ENCODE measurements at places on chromosomes 7 and 10. TPM values are rescaled to one million over a fixed set of nuclear protein-coding genes. Genes with fewer than 3 reads are reported as not detected.

DNA sequence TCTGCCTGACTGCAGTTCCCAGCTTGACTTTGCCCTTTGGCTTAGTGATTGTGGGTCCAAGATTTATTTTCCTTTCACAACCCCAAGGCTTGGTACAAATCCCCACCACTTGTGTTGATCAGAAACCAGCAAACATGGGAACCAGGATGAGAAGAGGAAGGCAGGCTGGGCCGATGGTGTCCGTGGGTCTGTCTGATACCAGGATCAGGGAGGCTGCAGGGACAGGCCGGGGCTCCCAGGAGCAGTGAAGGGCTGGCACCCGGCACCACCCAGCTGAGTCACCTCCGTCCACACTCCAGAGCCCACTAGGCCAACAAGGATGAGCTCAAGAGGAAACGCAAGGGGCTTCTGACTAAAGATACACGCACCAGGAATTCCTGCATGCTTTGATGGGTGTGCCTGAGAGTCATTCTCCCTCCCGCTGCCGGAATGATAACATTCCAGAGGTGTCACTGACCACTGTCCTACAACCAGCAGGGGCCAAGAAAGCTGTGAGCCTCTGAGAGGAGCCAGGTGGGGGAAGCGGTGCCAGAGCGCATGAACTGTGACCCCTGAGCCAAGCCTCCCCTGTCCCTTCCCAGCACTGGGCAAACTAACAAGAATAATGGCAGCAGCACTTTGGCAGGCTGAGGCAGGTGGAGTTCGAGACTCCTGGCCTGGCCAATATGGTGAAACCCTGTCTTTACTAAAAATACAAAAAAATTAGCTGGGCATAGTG is 29.2 kb upstream of the PROSER2 start:
- peak; percentile 37 for DNase-seq

The NODAL gene
- total RNA-seq: not detected

DNA sequence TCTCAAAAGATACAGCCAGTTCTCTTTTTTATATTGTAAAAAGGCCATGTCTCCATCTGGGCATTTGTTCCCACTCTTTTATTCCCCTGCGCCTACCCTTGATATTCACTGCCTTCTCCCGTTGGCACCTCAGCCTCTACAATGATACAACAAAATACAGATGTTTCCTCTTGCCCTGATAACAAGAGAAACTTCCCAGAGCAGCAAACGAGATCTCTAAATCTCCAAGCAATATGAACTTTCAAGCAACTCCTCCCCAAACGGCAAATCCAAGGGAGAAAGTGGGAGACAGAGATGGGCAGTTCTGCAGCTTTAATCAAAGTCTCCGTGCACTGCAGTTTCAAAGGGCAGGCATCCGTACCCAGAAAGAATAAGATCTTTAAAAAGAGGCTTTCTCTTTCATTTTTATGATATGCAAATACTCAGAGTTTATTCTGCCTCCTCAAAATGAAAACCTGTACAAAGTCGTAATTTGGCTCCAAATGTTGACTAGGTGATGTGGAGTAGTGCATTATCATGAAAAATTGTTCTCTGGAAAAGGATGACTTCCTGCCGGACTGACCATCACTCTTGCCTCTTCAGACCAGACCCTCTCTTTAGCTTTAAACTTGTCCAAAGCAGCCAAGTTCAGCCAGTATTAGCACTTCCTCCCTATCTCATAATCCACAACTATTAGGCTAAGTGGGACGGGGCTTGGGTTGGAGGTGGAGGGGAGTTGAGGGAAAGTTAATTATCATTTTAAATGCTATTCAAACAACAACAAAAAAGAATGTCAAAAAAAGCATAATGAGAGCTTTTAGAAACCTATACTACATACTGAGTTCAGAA is 682 bp downstream of the HGF start:
- DNase-seq: peak; percentile 55

GRCh38 chr7:142770661-142771352 is at the start of gene PRSS2:
Gene PRSS2 (plus strand): TSS chr7:142770970. CDS start chr7:142770983, 13 bp downstream.
- no peak for DNase-seq

DNA sequence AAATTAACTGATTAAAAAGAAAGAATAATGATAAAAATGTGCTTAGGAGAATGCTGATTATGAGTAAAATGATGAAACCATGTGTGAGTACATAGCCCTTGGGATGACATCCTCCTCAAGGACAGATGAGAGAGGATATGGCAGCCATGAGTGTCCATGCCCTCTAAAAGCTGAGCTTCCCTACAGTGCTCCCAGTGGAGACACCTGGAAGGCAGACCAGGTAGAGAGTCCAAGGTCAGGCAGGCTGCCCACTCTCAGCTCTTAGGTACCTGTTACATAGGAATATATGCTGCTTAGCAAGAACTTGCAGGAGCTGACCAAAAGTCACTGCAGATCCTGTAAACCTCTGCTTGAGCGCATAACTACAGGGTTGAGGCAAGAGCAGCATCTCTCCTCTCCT is 169.7 kb upstream of the TMEM229A start:
- DNase-seq: no peak

The TMEM273 gene
- total RNA-seq: 4.8 TPM

GRCh38 chr7:8296362-8296659 is 34.3 kb upstream of the ICA1 start:
- no peak for DNase-seq

- DNase-seq: no peak
These were observed 10.3 kb downstream of the TMEM229A start for GRCh38 chr7:124022551-124022950.

The VSTM4 gene
- total RNA-seq: 0.22 TPM

The MYL10 gene
- total RNA-seq: not detected

GRCh38 chr7:98110249-98111022 is 3.8 kb downstream of the LMTK2 start:
- peak; percentile 82 for DNase-seq

DNA sequence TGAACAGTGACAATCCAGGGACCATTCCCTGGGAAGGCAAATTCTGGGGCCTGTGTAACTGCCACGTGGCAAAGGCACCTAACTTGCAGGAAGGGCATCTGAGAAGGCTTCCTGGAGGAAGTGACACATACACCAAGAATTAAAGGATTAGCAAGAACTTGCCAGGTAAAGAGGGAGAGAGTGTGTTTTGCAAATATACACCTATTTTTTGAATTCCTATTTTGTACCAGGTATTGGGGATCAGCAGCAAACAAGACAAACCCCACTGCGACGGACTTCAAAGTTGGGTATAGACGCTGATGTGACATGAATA is 206.5 kb upstream of the ZMIZ1 start:
- no peak for DNase-seq

DNA sequence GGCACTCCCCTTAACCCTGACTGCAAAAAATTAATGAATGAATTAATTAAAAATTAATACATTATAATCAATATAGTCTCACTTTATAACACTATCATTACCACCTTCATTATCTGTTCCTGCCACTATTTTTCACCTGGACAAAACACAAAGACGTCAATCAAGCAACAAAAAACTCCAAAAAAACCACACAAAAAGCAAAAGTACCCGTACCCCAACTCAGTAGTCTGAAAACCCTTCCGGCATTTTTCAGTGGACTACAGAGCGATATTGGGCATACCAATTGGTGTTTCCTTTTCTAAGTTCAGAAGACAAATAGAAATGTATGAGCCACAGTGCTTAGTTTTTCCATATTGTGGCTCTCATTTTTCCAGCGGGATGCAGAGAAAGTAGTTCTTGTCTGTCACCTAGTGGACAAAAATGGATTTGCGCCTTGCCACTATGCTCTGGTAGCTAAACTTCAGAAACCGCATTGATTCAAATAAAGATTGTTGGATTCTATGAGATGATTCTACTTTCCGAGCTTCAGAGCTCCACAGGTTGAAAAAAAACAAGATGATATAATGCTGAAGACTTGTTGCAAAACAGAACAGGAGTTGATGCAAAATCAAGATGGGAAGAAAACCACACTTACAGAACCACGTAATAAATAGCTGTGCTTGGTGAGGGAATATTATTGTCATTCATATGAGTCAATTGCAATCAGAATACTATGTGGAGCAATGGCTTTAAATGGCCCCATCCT is 50.6 kb upstream of the ITGB1 start:
- DNase-seq: peak; percentile 91

The FZD8 gene
- total RNA-seq: 24.6 TPM

- peak; percentile 21 for DNase-seq
These were observed 77.9 kb upstream of the PLXNA4 start for GRCh38 chr7:132654150-132654549.

- DNase-seq: peak; percentile 22
These were observed 155.4 kb downstream of the ADK start for GRCh38 chr10:74306227-74306982.

DNA sequence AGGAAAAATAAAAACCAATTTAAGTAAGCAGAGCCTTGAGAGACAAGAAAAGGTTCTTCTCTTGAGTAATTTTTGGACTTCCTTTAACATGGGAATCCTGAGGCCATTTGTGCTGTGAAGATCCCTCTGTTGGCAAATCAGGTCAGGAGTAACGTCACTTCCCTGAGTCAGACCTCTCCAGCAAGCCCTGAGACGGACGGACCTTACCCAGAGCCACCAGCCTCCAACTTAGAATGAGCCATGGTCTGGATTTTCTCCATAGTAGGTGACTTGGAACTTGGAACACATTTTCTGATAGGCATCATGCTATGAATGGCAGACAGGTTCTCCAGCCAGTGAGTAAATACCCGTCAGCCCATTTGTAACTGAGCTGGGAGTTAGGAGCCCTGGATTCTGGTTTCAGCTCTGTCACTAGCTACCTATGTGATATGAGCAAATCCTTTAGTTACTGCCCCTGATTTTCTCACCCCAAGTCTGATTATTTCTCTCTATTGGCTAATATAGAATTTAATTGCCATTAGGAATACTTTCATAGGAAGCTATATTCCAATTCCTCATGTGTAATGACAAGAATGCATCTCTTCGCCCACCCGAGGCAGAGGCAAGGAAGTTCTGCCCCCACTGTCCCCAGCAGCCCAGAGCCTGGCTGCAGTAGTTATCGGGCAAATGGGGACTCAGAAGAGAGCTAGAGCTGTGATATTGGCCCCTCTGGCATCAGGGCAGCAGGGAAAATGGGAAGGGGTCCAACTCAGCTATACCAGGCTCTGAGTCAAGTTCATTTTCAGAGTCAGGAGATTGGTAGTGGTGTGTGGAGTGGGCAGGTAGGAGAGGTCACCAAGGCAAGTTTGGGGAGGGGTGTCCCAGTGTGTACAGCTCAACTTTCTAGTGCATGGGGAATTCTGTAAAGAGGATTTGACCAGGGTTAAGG is 153.7 kb upstream of the AGK start:
- DNase-seq: no peak

GRCh38 chr10:132443605-132443982 is 46.6 kb downstream of the PWWP2B start:
- peak; percentile 39 for DNase-seq

DNA sequence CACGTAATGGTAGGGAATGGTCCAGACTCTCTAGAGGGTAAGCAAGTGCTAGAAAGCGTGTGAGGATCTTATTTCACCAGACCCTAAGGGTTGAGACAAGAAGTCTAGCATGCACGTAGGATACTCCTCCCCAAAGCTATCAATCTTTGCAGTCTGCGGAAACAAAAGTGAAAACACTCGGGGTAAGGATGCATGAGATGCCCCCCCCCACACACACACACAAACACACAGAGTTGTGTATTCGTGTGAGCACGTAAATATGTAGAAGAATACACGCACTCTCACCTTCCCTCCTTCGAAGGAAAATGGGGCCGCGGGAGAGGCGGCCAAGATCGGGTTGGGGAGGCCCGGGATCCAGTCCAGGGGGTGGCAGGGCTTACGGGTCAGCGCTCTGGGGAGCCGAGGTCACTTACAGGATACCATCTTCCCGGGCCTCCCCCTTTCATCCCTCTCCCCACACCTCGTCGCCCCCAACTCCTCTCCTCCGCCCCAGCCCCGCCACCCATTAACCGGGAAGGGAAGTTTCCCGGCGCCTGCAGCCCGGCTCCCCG is 455 bp downstream of the CUL2 start:
- peak; percentile 37 for DNase-seq

- peak; percentile 6 for DNase-seq
These were observed 83.3 kb upstream of the DNAJC1 start for GRCh38 chr10:22086730-22087401.

- DNase-seq: peak; percentile 3
These were observed 52.0 kb downstream of the ZNF22 start for GRCh38 chr10:45052700-45053099.

- peak; percentile 75 for DNase-seq
These were observed 231.3 kb upstream of the CELF2 start for GRCh38 chr10:10786109-10787090.

The CALHM1 gene
- not detected for total RNA-seq

DNA sequence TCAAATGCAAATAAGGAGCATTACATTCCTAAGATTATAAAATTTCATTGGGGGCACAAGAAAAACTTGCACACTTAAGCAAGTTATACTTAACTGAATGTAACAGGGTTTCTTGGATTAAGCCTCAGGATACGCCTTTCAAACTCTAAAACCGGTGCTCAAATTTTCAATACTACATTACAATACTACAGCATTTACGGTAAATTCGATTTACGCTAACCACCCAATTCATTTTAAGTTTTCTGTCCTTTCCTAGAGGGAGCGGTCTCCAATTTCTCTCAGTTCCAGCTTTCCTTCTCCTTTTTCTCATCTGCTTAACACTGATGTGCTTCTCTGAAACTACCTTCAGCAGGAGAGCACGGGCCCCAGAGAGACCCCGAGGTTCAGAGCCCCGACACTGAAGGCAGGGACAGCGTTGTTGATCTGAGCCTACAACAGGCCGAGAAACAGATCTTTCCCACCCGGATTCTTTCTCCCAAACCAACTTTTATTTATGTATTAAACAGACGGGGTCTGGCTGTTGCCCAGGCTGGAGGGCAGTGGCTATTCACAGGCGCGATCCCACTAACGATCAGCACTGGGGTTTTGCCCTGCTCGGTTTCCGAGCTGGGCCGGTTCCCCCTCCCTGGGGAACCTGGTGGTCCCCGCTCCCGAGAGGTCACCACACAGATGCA is 798 bp downstream of the ZNF425 start:
- no peak for DNase-seq

- no peak for DNase-seq
These were observed 2.4 kb downstream of the HOXA3 start for GRCh38 chr7:27149842-27150567.

DNA sequence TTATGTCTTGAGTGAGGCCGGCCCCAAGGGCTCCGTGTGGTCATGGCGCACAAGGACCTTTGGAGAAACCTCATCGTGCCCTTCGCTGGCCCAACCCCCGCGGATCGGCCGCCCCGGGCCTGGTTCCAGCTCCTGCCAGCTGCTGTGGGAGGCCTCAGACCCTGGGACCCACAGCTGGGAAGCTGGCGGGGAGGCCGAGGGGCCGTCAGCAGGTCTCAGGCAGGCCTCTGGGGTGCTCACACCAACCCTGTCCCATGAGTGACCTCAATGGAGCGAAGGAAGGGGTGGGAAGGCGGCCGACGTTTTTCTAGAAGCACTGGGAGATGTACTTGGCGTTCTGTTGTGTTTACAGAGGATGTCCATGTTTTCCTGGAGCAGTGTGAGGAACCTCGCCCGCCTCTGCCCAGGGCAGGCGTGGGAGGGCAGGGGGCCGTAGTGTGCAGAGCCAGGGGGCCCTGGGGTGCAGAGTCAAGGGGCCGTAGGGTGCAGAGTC is 18.6 kb upstream of the ADGRA1 start:
- no peak for DNase-seq

GRCh38 chr10:93440591-93441091 is 41.5 kb downstream of the MYOF start:
- no peak for DNase-seq

The PYROXD2 gene
- 4.6 TPM for total RNA-seq

Measured in lung microvascular endothelial cell (primary cell).